ENCODE measurements at places on chromosomes 7 and 10. TPM values are rescaled to one million over a fixed set of nuclear protein-coding genes. Genes with fewer than 3 reads are reported as not detected.

Gene MTG1
- 50.2 TPM for total RNA-seq

Gene WNT16
- total RNA-seq: not detected

Gene TCAF2
- total RNA-seq: 31.7 TPM

Gene KEL
- total RNA-seq: not detected

Gene NT5C3A
- 48.7 TPM for total RNA-seq

Gene SNCG
- total RNA-seq: not detected

DNA sequence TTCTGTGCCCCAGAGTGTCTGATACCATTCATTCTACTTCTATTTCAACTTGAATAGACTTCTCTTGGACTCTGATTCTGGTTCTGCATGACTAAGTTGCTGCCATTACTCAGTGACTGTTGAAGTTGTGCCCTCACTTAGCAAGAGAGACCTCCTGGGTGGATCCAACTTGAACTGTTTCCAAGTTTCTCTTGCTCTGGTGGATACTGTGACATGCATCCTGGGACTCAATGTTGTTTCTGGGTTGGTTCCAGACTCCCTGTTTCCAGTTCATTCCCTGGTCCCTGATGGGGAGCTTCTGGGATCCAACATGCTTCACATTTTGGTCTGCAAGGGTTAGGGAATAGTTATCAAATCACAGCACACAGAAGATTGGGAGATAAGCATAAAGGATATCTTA lies 26.2 kb upstream of the PRPF18 start:
- no peaks in the 10 kb centered on the region for H3K36me3 ChIP-seq
- peaks cover 3% of the 10 kb centered on the region for H3K27me3 ChIP-seq
- no peak overlapping the region for H3K4me3 ChIP-seq
- H3K4me1 ChIP-seq: peaks cover 6% of the 10 kb centered on the region

GRCh38 chr7:25084821-25085220 lies 40.2 kb downstream of the CYCS start:
- H3K27ac ChIP-seq: no peak overlapping the region
- no peak for DNase-seq
- no peaks in the 10 kb centered on the region for H3K36me3 ChIP-seq
- no peak overlapping the region for H3K4me3 ChIP-seq
- H3K27me3 ChIP-seq: peaks cover 5% of the 10 kb centered on the region

DNA sequence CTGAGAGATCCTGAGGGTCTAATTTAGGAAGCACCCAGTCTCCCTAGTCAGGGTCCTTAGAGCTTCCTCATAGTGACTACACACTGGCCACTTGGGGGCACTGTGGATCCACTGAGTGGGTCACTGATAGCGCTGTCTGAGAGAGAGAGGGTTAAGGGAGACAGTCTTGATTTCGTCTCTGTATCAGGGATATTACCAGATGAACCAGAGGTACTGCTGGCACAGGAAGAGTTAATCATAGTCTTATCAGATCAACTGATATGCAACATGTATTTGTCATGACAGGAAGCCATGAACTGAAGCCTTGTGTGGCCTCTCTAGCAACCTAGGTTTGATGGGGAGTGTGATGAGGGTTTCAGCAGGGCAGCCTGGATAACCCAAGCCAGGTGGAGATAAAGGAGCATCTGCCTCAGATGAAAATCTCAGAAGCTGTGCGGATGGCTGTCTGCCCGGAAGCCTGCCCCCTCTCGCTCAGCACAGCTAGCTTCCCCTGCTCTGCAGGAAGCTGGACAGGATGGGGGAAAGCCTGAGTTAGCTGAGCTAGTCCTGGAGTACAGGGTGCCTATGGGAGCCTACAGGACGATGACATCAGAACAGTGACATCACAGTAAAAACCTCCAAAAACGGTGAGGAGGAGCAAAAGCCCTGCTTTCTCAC lies 214.0 kb upstream of the PRSS1 start:
- peaks cover 22% of the 10 kb centered on the region for H3K4me1 ChIP-seq
- no peaks in the 10 kb centered on the region for H3K27me3 ChIP-seq
- H3K36me3 ChIP-seq: no peaks in the 10 kb centered on the region
- peak overlapping the region; percentile 69 for H3K4me3 ChIP-seq
- peak; percentile 77 for DNase-seq

DNA sequence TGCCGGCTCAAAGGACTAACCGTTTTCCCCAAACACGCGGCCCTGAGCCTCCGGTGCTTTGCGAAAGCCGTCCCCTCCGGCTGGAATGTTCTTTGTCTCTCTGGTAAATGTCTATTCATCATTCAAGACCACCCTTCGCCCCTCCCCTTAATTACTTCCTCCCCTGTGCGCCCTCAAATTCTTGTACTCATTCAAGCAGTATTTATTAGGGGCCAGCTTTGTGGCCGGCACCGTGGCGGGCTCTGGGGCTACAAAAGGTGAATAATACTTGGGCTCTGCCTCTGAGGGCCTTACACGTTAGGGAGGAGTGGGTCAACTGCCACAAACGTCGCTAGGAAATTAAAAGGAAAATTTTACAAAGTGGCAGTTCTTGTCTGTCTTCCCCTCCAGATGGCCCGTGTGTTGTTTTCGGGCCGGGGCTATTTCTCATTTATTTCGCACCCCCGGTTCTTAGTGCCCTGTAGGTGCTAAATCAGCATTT lies 1.5 kb upstream of the MEST start:
- H3K4me3 ChIP-seq: no peak overlapping the region
- H3K27ac ChIP-seq: no peak overlapping the region
- peaks cover 21% of the 10 kb centered on the region for H3K27me3 ChIP-seq
- peaks cover 22% of the 10 kb centered on the region for H3K4me1 ChIP-seq
- no peak for DNase-seq
- peaks cover 8% of the 10 kb centered on the region for H3K36me3 ChIP-seq

DNA sequence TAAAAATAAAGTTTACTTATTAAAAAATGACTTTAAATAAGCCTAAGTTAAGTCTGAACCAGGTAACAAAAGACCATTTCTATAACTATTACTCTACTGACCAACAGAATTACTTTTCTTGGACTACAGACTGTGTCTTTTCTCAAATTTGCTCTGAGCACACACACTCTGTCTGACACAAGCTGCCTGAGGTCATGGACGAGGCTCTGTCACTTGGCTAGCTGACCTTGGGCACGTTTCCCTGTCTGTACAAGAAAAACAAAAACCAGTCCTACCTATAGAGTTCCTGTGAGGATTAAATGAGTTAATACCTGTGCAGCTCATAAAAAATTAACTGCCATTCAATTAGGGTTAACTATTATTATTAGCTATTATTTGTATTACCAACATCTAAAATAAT lies 22.9 kb downstream of the ATE1 start:
- DNase-seq: no peak
- H3K4me3 ChIP-seq: no peak overlapping the region
- no peaks in the 10 kb centered on the region for H3K27me3 ChIP-seq
- H3K27ac ChIP-seq: no peak overlapping the region

GRCh38 chr7:44887293-44887692 lies 2.0 kb upstream of the PURB start:
- peak overlapping the region; percentile 16 for H3K4me3 ChIP-seq
- no peaks in the 10 kb centered on the region for H3K27me3 ChIP-seq
- no peak for DNase-seq
- peaks cover 24% of the 10 kb centered on the region for H3K36me3 ChIP-seq
- peaks cover 52% of the 10 kb centered on the region for H3K4me1 ChIP-seq

DNA sequence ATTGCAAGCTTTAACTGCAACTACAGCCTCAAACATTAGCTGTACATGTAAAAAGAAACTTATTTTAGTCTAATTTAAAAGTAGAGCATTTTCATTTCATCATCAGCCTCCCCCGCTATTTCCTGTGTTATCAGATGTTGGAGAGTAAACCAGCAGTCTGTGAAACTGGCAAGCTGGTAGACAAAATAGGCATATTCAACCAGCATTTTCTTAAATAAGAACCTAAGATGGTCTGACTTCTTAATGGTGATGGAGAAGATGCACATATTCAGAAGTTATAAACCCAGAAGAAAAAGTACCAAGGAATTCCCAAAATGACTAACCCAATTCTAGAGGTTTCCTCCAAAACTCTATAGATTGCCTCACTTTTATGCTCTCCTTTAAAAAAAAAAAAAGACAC lies 24.9 kb downstream of the PIK3AP1 start:
- peak overlapping the region; percentile 75 for H3K27ac ChIP-seq
- no peak for DNase-seq
- no peaks in the 10 kb centered on the region for H3K27me3 ChIP-seq
- H3K36me3 ChIP-seq: no peaks in the 10 kb centered on the region
- H3K4me1 ChIP-seq: peaks cover 32% of the 10 kb centered on the region

- H3K27ac ChIP-seq: no peak overlapping the region
- H3K36me3 ChIP-seq: no peaks in the 10 kb centered on the region
- DNase-seq: no peak
These were observed 55.0 kb upstream of the AKR1E2 start for GRCh38 chr10:4770801-4771553.

GRCh38 chr7:24601600-24601999 lies 28.3 kb downstream of the PALS2 start:
- H3K27ac ChIP-seq: no peak overlapping the region
- DNase-seq: no peak
- no peaks in the 10 kb centered on the region for H3K27me3 ChIP-seq
- H3K36me3 ChIP-seq: peaks cover 28% of the 10 kb centered on the region
- peaks cover 18% of the 10 kb centered on the region for H3K4me1 ChIP-seq

- H3K4me3 ChIP-seq: no peak overlapping the region
- no peaks in the 10 kb centered on the region for H3K27me3 ChIP-seq
- H3K27ac ChIP-seq: no peak overlapping the region
- peaks cover 4% of the 10 kb centered on the region for H3K36me3 ChIP-seq
- DNase-seq: no peak
These were observed 104.7 kb upstream of the RHEB start for GRCh38 chr7:151624246-151624928.

DNA sequence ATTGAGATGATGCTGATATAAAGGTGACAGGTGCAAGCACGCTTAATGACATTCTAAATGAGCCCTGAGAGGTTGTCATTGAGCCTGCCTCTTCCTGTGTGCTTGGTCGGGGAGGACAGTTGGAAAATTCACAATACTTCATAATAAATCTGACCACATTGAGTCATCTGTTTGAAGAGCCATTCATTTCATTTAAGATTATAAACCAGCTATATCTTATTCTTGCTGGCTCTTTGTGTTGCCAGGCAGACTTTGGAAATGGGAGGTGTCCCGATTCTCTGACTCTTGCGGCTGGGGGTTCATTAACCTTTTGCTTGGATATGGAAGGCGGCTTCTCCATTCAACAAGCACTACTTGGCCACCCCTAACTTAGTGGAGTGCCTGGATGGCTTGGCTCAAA lies 198.2 kb downstream of the FANK1 start:
- no peak overlapping the region for H3K27ac ChIP-seq
- H3K4me3 ChIP-seq: no peak overlapping the region
- H3K36me3 ChIP-seq: no peaks in the 10 kb centered on the region
- H3K27me3 ChIP-seq: no peaks in the 10 kb centered on the region
- DNase-seq: no peak
- no peaks in the 10 kb centered on the region for H3K4me1 ChIP-seq

DNA sequence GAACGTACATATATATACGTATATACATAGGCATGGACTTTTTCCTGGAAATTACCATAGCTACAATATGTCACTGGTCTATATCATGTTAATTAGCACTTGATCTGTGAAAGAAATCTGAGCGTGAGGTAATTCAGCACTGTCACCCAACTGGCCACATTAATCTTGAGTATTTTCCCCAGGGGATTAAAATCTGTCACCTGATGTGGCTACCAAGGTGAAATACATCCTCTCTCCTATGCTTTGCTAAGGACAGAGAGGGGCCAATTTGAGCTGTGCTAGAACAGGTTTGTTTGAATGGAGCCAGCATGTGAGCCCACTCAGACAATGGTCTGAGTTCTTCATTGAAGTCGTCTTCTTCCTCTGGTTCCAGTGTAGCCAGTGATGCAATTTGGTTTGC lies 33.3 kb downstream of the CYCS start:
- DNase-seq: no peak
- peaks cover 5% of the 10 kb centered on the region for H3K4me1 ChIP-seq
- H3K4me3 ChIP-seq: no peak overlapping the region
- H3K36me3 ChIP-seq: no peaks in the 10 kb centered on the region
